ENCODE measurements at places on chromosomes 5 and 9.

GRCh38 chr5:31329715-31330114, 136.2 kb downstream of the CDH6 start:
- no peak for DNase-seq

GRCh38 chr9:14693251-14693861, at the start of gene ZDHHC21:
TSS of gene ZDHHC21 (minus strand) at chr9:14693432. CDS start at chr9:14674340, 19,092 bp downstream.
- no peak for DNase-seq

DNA sequence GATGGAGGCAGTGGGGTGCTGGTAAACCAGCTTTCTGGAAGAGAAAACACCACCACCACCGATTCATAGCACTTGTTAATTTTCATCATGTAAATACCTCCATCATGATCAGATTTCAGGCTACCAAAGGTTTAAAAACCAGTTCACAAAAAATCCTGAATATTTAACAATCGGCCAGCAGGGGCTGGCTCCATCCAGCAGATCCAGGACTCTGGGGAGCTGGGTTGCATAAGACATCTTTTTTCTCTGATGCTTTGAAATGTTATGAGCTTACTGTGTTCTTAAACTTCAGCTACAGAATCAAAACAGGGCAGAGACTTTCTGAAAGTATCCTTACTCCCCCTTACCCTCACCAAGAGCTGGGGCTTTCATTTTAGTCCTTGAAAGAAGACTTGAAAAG, 14.6 kb upstream of the RNF183 start:
- no peak for DNase-seq

- DNase-seq = no peak
Observed at GRCh38 chr5:59340637-59341036, 552.9 kb downstream of the PDE4D start.

DNA sequence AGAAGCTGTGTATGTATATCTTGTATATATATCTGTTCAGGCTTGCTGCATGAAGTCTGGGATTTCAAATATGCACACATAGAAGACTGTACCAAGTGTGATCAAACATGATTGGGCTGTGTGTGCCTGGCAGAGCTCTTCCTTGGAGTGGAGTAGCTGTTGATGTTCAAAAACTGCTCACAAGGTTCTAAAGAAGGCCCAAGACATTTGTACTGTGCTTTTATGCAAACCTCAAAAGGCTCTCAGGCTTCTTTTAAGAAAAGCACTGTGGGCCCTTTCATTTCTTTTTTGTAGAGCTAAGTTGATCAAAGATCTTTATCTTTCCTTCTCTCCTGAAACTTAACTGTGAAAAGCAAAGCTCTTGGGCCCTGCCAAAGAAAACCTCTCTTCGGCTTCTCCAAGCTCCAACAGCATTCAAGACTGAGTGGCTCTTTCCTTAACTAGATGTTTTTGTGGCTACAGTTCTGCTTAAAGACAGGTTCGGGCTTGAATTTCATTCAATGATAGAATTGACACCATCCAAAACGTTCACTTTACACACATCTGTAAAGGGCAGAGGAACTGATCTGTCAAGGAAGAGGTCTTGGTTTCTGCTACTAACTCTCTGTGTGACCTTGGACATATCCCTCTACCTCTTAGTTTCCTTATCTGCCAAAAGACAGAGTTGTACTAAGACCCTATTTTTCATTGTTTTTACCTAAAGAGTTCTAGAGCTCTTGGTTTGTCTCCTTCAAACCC, 105.8 kb upstream of the IL6ST start:
- no peak for DNase-seq

- DNase-seq = no peak
Observed at GRCh38 chr9:134324359-134325095, 1.7 kb upstream of the RXRA start.

GRCh38 chr5:111975133-111975532, 218.1 kb upstream of the NREP start:
- no peak for DNase-seq

DNA sequence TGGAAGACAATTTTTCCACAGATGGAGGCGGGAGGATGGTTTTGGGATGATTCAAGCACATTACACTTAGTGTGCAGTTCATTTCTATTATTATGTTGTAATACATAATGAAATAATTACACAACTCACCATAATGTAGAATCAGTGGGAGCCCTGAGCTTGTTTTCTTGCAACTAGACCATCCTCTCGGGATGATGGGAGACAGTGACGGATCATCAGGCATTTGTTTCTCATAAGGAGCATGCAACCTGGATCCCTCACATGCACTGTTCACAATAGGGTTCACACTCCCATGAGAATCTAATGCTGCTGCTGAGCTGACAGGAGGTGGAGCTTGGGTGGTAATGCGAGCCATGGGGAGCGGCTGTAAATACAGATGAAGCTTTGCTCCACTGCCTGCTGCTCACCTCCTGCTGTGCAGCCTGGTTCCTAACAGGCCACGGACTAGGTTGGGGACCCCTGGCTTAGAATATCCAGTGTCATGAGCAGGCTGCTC, 1.6 kb downstream of the STKLD1 start:
- no peak for DNase-seq

GRCh38 chr9:118330191-118330986, 626.2 kb downstream of the TLR4 start:
- no peak for DNase-seq

GRCh38 chr9:135346438-135347050, 133.0 kb upstream of the PPP1R26 start:
- DNase-seq = no peak

- no peak for DNase-seq
Observed at GRCh38 chr5:148846930-148847329, 20.5 kb downstream of the ADRB2 start.

DNA sequence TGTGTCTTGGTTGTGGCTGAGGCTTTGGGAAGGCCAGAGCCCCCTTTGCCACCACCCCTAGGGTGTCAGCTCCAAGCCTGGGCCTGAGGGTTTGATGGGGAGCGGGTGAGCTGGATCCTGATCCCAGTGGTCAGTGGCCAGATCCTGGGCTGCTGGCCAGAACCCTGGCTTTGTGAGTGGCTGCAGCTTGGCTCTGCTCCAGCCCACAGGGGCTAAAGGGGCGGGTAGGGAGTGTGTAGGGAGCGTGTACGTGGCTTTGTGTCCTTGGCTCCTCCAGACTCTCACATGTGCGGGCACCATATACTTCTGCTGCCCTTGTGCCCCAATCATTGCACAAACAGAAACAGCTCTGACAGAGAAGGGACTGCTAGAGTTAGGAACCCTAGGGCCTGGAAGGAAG, 1.2 kb upstream of the IL11RA start:
- DNase-seq = no peak

GRCh38 chr9:98809311-98810101, 2.0 kb downstream of the GALNT12 start:
- no peak for DNase-seq

DNA sequence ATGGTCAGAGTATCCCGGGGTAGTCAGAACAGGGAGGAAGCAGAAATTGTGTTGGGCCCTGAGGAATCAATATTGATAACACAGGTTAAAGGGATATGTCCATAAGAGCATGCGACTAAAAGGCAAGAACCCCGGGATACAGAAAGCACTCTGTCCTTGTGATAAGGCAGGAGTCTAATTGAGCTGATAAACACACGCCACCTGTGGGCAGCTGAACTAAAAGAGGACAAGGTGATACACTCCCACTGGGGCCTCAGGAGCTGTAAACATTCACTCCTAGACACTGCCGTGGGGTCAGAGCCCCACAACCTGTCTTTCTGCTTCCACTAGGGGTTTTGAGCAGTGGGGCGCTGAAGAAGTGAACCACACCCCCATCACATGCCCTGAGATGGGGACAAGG, 144.7 kb upstream of the MPDZ start:
- no peak for DNase-seq

DNA sequence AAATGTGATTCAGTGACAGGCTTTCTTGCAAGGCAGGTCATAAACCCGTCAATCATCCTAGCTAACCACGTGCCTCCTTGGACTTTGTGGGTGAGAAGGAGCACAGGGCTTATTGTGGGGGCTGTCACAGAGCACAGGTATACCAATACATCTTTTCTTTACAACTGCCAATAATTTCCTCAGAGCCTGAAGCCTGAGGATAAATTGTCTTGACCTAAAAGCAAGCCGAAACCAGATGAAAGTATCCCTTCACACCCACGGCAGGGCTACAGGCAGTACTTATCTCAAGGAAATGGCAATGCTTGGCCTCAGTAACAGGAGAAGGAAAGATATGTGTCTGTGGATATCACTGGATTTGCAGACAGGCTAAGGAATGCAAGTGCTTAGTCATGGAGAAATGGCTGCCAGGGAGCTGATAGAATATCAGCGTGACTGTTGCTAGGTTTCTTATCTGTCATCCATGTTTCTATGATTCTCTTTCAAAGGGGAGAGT, 90.3 kb upstream of the ZNF366 start:
- DNase-seq = no peak

- no peak for DNase-seq
Observed at GRCh38 chr9:134403292-134403681, 77.0 kb downstream of the RXRA start.

- no peak for DNase-seq
Observed at GRCh38 chr5:91272858-91273257, 110.3 kb downstream of the ARRDC3 start.

DNA sequence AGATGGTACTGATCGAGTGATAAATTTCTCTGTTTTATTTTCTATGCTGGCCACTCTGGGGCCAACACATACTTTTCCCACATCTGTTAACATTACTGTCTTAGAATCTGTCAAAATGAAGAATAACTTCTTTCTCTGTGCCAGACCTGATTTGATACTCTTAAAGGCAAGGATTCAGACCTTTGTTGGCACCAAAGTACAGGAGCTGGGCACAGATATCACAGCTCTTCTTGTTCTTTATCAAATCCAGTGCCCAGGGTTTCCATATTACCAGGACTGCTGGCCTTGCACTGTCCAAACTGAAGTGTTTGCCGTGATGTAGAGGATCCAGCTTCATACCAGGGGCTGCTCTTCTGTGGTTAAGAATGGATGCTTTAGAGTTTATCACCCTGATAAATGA, 20.9 kb downstream of the ZNF474 start:
- DNase-seq = no peak

DNA sequence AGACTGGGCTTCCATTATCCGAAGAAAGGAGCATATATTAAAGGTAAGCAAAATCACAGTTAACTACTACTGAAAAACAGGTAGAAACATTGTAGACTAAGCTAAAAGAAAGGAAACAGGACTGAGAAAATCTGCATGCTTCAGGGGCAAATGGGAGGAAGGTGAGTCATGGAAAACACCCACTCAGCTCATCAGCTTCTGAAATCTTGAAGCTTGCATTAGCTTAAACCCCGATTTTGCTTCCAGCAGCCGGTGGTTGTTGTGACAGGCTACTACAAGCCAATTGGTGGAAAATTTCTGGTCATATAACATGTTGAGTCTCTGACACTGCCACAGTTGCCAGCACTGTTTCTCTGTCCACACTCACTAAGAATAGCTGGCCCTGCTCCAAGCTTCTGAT, 179.6 kb upstream of the PUM3 start:
- DNase-seq = no peak

- peak; percentile 53 for DNase-seq
Observed at GRCh38 chr9:129174102-129174723, 3.8 kb downstream of the IER5L start.

GRCh38 chr5:54845567-54845941, 139.8 kb downstream of the ESM1 start:
- no peak for DNase-seq

DNA sequence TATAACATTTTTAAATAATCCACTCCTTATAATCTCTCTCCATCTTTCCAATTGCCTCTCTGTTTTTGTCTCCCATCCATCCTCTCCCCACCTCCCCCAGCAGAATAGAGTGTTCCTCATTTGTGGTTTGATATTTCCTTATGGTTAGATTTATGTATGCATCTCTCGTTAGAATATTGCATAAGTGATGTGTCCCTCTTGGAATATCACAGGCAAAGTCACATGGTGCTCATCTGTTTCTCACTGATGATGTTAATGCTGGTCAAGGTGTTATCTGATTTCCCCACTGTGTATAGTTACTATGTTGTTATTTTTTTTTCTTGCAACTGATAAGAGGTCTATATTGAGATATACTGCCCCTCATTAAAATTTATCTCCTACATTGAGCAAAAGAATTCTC, 3.1 kb upstream of the LRRC70 start:
- no peak for DNase-seq

GRCh38 chr9:134189145-134189469, 24.7 kb upstream of the RNU6ATAC start:
- no peak for DNase-seq

- no peak for DNase-seq
Observed at GRCh38 chr9:124259158-124259808, 1.5 kb downstream of the NEK6 start.

DNA sequence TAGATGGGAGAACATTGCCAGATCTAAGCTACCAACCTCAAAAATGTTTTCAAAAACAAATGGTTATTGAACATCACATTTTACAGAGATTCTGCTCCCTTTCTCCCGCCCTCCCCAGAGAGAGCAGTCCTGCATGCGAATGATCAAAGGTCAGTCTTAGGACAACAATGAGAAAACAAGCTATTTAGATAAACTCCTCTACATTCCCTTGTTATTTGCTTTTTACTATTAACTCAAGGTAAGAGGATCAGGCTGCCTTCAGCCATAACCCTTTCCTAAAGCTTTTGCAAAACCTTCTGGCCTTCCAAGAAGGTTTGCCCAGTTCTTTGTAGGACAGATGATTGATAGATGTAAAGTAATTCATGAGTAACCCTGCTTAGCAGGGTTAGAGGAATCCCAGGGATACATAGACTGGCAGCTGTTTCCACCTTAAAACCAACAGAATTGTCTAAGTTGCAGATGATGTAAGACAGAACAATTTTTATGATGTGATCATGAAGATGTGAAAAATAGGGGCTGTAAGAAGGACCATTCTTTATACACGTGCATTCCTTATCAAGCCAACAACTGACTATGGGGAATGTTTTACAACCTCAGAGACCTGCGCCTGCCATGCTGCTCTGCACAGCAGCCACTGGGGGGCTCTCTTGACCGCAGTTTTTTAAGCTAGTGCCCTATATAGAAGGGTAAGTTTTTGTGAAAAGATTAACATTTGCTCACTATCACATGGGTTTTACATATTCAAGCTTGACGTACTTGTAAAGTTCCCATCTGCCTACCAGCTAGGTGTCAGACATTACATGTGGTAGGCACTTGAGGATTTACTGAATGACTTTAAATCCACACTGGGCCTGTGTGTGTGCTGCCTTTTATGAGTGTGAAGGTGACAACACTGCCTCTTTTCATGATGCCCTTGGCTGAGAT, 2.3 kb upstream of the ZNF782 start:
- DNase-seq = peak; percentile 41

GRCh38 chr5:180097163-180097894, 25.8 kb upstream of the RNF130 start:
- DNase-seq = no peak

- DNase-seq = no peak
Observed at GRCh38 chr5:947626-948471, 55.2 kb downstream of the TRIP13 start.

GRCh38 chr9:37989701-37990100, 79.3 kb downstream of the SHB start:
- DNase-seq = no peak

DNA sequence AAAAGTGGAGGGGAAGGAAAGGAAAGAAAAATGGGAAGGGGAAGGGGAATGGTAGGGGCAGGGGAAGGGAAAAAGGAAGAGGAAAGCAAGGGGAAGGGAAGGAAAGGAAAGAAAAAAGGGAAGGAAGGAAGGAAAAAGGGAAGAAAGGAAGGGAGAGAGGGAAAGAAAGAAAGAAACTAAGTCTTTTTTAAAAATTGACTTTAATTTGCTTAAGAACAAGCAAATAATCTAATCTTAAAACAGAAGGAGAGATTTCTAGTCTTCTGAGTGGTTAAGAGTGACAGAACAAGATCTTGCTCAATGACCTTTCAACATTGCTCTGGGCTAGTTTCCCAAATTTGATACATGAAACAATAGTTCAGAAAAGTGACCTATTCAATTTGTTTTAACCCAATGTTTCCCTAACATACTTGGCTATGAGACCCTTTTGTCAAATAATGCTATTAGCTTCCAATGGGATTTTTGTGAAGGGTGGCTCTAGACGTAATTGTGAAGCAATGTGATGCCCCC, 33.4 kb upstream of the GLIS3 start:
- no peak for DNase-seq
